ENCODE measurements at places on chromosomes 6 and 20. TPM values are rescaled to one million over a fixed set of nuclear protein-coding genes. Genes with fewer than 3 reads are reported as not detected.
A peak's percentile ranks its signal among the peaks of the same experiment; 100 is the strongest.

DNA sequence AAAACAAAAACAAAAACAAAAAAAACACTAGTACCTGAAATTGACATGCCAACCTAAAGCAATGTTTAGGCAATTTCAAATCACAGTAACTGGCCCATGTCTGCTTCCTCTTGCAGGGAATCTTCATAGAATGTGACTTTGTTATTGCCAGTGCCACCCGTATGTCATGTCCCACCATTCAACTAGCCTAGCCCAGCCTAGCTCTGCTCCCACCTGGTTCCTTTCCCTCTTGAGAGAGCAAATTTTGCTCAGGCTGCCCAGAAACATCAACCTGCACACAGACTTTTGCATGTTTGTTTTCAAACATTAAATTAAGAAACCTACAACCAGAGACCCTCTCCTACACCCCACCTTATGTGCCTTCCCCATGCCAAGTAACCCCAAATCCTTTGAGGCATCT, 124.8 kb upstream of the SLC2A12 start:
- peak overlapping the region; percentile 94 for H3K27ac ChIP-seq
- H3K4me3 ChIP-seq: peak overlapping the region; percentile 96
- DNase-seq: no peak
- peaks cover 39% of the 10 kb centered on the region for H3K4me1 ChIP-seq

DNA sequence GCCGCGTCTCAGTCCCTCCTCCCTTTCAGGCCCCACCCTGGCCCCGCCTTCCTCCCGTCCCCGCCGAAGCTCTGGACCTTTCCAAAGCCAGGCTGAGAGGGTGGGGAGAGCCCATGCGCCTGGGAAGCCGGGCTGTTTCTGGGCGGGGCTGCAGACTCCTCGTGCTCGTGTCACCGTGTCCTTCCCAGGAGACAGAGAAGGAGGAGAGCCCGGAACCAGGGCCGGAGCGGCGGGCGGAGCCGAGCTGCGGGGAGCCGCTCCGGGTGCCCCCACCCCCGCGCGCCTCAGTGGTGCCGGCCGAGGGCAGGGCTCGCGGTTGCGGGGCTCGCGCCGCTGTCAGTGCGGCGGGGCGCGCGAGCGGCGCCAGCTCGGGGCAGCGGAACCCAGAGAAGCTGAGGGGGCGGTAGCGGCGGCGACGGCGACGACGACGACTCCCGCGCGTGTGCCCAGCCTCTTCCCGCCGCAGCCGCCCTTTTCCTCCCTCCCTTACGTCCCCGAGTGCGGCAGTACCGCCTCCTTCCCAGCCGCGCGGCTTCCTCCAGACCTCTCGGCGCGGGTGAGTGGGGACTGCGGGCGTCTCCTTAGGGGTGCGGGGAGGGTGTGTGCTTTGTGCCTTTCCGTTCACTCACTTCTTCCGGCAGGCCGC, at the start of gene RALY:
TSS of gene RALY (plus strand) at position 336 of the 646 bp plus-strand sequence. CDS start 78,164 bp downstream, outside the sequence.
- H3K36me3 ChIP-seq: peaks cover 43% of the 10 kb centered on the region
- peak; percentile 95 for DNase-seq
- H3K4me3 ChIP-seq: peak within 1 kb of the TSS; percentile 99
- H3K27me3 ChIP-seq: no peaks in the 10 kb centered on the region

GRCh38 chr6:68158256-68158655, 476.8 kb upstream of the ADGRB3 start:
- H3K4me3 ChIP-seq: no peak overlapping the region
- H3K4me1 ChIP-seq: no peaks in the 10 kb centered on the region
- no peak overlapping the region for H3K27ac ChIP-seq
- no peaks in the 10 kb centered on the region for H3K27me3 ChIP-seq
- H3K36me3 ChIP-seq: no peaks in the 10 kb centered on the region

- peaks cover 5% of the 10 kb centered on the region for H3K27me3 ChIP-seq
- no peak for DNase-seq
- no peak overlapping the region for H3K4me3 ChIP-seq
- H3K27ac ChIP-seq: no peak overlapping the region
Observed at GRCh38 chr6:137737836-137738596, 129.0 kb upstream of the TNFAIP3 start.

GRCh38 chr20:21234806-21235483, 68.2 kb upstream of the XRN2 start:
- H3K36me3 ChIP-seq: peaks cover 1% of the 10 kb centered on the region
- no peaks in the 10 kb centered on the region for H3K27me3 ChIP-seq
- H3K4me1 ChIP-seq: peaks cover 2% of the 10 kb centered on the region
- no peak for DNase-seq

GRCh38 chr20:62773845-62774714, 22.2 kb upstream of the MRGBP start:
- H3K36me3 ChIP-seq: no peaks in the 10 kb centered on the region
- H3K4me1 ChIP-seq: peaks cover 25% of the 10 kb centered on the region
- peak overlapping the region; percentile 74 for H3K27ac ChIP-seq
- no peak for DNase-seq

GRCh38 chr20:59062081-59062480, 19.5 kb upstream of the PRELID3B start:
- no peak overlapping the region for H3K4me3 ChIP-seq
- no peak overlapping the region for H3K27ac ChIP-seq
- H3K36me3 ChIP-seq: no peaks in the 10 kb centered on the region

GRCh38 chr6:145673504-145673903, 61.8 kb downstream of the EPM2A start:
- peaks cover 16% of the 10 kb centered on the region for H3K36me3 ChIP-seq
- no peak overlapping the region for H3K27ac ChIP-seq
- H3K4me1 ChIP-seq: peaks cover 3% of the 10 kb centered on the region
- H3K4me3 ChIP-seq: no peak overlapping the region

- peaks cover 4% of the 10 kb centered on the region for H3K27me3 ChIP-seq
- no peak overlapping the region for H3K4me3 ChIP-seq
- H3K4me1 ChIP-seq: peaks cover 12% of the 10 kb centered on the region
- peak overlapping the region; percentile 60 for H3K27ac ChIP-seq
- no peaks in the 10 kb centered on the region for H3K36me3 ChIP-seq
Observed at GRCh38 chr6:37134396-37135191, 35.4 kb upstream of the PIM1 start.

DNA sequence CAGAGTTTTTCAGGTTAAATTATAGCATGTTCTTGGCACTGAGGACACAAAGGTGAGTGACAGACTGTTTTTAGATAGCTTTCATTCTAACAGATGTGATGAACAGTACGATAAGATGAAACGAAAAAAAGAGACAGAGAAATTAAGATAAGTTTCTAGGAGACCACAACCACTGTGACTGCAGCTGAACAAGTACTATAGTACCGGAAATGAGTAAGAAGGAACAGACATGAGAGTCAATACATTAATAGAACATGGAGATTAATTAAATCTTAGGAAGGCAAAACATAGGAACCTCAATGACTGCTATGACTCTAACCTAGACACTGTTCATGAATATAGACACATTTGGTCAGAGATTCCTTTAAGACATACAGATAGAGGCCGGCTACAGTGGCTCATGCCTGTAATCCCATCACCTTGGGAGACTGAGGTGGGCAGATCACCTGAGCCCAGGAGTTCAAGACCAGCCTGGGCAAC, 40.2 kb downstream of the HBS1L start:
- DNase-seq: no peak
- peaks cover 20% of the 10 kb centered on the region for H3K36me3 ChIP-seq
- peaks cover 45% of the 10 kb centered on the region for H3K4me1 ChIP-seq
- H3K27ac ChIP-seq: peak overlapping the region; percentile 93
- H3K27me3 ChIP-seq: no peaks in the 10 kb centered on the region
- peak overlapping the region; percentile 74 for H3K4me3 ChIP-seq

GRCh38 chr20:8305449-8305978, 173.4 kb downstream of the PLCB1 start:
- no peak overlapping the region for H3K4me3 ChIP-seq
- no peak overlapping the region for H3K27ac ChIP-seq
- peaks cover 4% of the 10 kb centered on the region for H3K27me3 ChIP-seq
- peak; percentile 60 for DNase-seq

The RIMS4 gene
- not detected for total RNA-seq

The TIAM2 gene
- total RNA-seq: 4.8 TPM

The MRAP2 gene
- not detected for total RNA-seq

The MATN4 gene
- 0.14 TPM for total RNA-seq
